ENCODE measurements at places on chromosomes 1 and 21. TPM values are rescaled to one million over a fixed set of nuclear protein-coding genes. Genes with fewer than 3 reads are reported as not detected.

Gene SRP9
- total RNA-seq, result 164 TPM

Gene CLEC20A
- total RNA-seq, result not detected

Gene ZFP69B
- 6.7 TPM for total RNA-seq

- no peak for DNase-seq
Observed at GRCh38 chr1:183783342-183783741, 21.6 kb upstream of the RGL1 start.

- no peak for DNase-seq
Observed at GRCh38 chr1:101026430-101026788, 825 bp upstream of the DPH5 start.

DNA sequence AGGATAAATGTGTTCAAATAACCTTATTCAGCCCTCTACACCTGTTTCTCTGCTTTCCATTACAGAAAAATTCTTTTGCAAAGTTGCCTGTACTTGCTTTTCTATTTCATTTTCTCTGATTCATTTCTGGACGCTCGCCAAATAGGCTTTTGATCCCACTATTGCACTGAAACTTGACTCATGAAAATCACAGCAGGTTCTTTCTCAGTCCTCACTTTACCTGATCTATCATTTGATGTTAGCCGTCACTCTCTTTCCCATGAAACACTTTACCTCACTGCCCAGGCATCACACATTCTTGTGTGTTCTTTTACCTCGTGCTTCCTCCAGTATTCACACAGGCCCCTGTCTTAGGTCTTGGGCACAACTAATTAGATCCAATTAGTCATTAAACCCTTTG, 26.2 kb downstream of the HSPA13 start:
- peak; percentile 88 for DNase-seq

- DNase-seq, result no peak
Observed at GRCh38 chr1:211287218-211287617, 28.1 kb downstream of the RCOR3 start.

DNA sequence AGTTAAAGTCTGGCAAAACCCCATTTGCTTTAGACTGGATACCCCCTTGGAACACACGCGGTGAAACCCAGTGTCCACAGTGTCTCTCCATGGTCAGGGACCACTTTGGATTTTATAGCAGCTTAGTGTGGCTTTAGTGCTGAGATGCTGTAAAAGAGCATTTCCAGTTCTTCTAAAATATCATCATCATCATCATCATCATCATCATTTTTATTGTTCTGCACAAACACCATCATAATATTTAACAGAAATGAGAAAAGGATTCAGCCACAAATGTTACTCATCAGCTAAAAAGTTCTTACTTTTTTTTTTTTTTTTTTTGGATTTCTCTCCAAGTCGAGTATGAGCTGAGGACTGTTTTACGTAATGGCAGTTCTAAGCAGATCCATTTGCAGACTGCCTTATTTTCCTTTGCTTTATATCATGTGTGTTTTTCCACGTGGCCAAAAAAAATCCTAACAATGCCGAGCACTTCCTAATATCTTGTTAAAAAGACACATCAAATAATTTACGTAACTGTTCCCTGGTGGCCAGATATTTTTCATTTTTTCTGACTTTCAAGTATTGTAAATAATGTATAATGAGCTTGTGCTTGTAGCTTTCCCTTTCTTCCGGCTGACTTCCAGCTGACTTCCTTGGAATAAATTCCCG, 62.8 kb downstream of the EVA1C start:
- DNase-seq, result no peak

GRCh38 chr1:11057477-11057876, 2.3 kb downstream of the SRM start:
- DNase-seq, result no peak

DNA sequence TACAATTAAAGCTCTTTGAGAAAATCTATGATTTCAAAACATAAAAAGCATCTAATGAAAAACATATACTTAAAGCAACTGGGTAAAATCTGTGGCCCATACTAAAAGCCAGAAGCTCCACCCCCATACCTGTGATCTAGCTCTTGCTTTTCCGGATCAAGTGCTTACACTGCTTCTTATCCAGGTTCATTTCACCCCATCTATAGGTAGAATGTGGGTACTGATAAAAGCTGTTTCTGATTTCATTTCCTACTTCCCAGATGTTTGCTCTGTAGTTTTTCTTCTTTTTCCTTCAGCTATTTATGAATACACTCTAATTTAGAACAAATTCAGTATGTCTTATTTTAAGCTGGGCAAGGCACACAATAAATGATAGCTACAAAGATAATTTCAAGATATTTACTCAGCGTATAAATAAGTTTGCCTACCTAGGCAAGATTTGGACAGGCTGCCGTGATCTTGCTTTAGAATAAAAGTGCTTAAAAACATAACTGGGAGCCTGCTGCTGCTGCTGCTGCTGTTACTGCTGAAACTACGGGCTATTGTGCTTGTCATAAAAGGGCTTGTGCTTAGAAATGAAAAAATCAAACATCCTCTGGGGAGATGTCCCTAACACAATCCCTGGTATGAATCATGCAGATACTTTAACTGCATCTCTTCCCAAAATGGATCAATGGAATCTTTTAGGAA, 2.1 kb downstream of the SIPA1L2 start:
- peak; percentile 67 for DNase-seq

- DNase-seq, result no peak
Observed at GRCh38 chr1:18666317-18666920, 35.8 kb downstream of the PAX7 start.

All from mammary epithelial cell (primary cell).